ENCODE measurements at places on chromosomes 11 and 22. TPM values are rescaled to one million over a fixed set of nuclear protein-coding genes. Genes with fewer than 3 reads are reported as not detected.

MRPL23 gene
- total RNA-seq: 72.2 TPM

OR4A47 gene
- total RNA-seq: not detected

OR5A1 gene
- total RNA-seq: not detected

MAJIN gene
- not detected for total RNA-seq

MIAT gene
- total RNA-seq: 13.0 TPM

TMEM151A gene
- not detected for total RNA-seq

MUC2 gene
- total RNA-seq: not detected

PLA2G3 gene
- total RNA-seq: not detected
